ELF-1 (cell line): ENCODE measurements at places on chromosomes 5 and 9.

GRCh38 chr5:108321341-108321740 lies 60.6 kb downstream of the FBXL17 start:
- DNase-seq, result no peak

DNA sequence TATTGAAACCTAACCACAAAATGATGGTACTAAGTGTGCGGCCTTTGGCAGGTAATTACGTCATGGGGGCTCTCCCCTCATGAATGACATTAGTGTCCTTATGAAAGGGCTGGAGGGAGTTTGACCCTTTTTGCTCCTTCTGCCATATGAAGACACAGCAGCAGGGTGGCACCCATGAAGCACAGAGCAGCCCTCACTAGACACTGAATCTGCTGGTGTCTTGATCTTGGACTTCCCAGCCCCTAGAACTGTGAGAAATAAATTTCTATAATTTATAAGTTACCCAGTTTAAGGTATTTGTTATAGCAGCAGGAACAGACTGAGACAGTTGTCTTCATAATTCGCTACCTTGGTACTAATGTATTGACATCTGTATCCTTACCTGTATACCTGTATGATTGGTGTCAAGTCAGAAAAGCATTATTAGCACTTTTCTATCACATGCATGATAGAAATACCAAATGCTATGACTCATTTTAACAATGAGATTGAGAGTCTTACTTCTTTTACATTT lies 80.4 kb downstream of the GCNT4 start:
- no peak for DNase-seq

DNA sequence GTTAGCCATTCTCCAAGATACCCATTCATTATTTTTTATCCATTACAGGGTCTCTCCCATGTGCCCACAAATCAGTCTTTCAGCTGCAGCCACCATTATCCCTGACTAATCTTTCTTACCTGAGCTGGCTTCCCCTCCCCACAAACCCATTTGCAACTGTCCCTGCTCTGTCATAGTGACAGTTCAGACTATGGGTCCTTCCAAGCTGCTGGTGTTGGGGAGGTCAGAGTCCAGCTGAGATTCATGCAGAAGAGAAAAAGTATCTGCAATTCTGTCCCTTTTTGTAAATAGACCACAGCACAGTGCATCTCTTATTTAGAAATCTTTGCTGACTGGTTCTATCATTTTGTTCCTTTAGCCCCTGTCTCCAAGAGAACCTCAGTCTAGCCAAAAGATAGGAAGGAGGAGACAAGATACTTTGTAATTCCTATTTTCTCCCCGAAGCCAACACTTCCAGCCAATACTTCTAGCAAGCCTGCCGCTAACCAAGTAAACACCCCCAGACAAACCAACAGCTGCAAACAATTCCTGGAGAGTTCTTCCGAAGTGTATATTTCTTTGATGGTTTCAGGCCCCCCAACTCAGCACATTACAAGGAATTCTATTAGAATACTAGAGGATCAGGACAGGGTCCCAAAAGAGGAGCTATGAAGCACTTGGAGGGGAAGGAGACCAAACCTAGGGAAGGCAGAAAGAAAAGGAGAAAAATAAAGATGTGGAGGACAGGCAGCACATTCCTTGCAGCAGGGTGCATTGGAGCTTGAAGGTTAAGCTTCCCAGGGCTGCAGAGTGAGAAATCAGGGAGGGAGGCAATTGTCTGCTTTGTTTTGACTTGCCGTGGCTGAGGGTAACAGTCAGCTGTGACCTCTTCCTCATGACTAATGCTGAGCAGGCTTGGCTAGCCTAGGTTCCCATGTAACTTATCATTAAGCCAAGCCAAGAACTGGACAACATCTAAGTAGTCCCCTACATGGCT lies 148.5 kb downstream of the SGCD start:
- DNase-seq, result peak; percentile 66

- DNase-seq, result no peak
Observed at GRCh38 chr5:21236971-21237427, 1249.0 kb upstream of the CDH18 start.

DNA sequence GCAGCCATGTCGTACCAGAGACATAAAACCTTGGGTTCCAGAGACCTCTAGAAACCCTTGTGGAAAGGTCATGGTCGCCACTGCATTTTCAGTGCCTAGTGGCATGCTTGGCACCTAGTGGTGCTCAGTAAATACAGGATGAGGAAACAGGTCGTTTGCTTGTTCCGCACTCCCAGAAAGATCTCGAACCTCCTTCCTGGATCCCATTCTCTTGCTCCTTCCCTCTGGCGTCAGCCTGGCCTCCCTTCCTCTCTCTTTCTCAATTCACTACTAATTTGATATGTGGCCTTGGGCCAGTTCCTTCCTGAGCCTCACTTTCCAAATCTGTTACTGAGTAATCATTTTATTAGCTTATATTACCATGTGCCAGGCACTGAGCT lies 4.4 kb downstream of the NDST1 start:
- no peak for DNase-seq

DNA sequence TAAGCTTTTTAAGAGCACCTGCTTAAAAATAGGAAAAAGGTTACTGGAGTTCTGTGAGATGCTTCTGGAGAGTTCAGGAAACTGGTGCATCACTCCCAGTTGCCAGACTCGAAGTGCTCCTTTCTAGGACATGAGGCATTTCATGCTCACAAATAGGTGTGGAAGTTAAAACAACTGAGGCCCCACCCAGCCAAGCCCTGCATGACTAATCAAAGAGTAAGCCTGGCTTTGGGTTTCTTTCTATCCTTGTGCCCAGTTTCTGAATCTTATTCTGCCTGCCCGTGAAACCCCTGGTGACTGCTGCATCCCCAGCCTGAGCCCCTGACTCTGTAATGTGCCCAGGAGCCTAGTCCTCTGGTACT lies 7.7 kb downstream of the SPINK9 start:
- DNase-seq, result peak; percentile 0

DNA sequence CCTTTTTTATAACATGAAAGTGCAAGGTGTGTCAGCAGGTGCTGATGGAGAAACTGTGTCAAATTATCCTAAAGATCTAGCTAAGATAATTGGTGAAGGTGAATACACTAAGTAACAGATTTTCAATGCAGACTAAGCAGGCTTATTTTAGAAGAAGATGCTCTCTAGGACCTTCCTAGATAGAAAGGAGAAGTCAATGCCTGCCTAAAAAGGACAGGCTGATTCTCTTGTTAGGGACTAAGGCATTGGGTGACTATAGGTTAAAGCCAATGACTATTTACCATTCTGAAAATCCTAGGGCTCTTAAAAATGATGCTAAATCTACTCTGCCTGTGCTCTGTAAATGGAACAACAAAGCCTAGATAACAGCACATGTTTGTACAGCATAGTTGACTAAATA lies 1682.4 kb downstream of the MAT2B start:
- DNase-seq, result no peak

DNA sequence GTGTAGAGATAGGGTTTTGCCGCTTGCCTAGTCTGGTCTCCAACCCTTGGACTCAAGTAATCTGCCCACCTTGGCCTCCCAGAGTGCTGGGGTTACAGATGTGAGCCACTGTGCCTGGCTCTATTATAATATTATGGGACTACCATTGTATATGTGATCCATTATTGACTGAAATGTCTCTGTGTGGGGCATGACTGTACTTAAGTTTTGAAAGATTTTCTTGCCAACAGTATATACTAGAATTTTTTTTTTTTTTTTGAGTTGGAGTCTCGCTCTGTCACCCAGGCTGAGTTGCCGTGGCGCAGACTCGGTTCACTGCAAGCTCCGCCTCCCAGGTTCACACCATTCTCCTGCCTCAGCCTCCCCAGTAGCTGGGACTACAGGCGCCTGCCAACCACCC lies 17.8 kb downstream of the SPIN1 start:
- no peak for DNase-seq

DNA sequence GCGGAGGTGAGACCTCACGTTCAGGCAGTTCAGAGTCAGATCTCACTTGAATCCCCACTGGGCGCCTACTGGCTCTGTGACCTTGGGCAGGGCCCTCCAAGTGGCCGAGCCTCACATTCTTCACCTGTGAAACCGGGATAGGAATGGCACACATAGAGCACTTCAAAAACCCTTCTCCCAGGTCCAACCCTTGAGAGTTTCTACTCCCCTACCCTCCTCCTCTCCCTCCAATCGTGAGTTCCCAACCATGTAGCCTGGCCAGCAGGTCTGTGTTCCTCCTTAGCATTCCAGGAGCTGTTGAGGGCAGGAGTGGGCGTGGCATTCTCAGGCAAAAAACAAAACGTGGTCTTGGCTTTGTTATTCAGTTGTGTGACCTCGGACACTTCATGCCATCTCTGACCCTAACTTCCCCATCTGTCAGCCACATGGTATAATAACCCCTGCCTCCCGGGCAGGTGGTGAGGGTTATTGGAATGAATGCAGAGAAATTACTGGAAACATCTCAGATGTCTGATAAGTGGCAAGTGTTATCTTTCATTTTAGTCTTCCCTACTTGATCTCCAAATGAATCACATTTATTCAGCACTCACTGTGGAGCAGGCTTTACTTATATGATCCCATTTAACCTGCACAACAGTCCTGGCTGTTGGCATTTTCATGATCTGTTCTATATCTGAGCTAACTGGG lies 112.8 kb upstream of the BOD1 start:
- DNase-seq, result peak; percentile 67

- DNase-seq, result no peak
Observed at GRCh38 chr5:97548739-97549080, 365.7 kb upstream of the RIOK2 start.

- no peak for DNase-seq
Observed at GRCh38 chr5:147169399-147169798, 65.4 kb upstream of the STK32A start.

DNA sequence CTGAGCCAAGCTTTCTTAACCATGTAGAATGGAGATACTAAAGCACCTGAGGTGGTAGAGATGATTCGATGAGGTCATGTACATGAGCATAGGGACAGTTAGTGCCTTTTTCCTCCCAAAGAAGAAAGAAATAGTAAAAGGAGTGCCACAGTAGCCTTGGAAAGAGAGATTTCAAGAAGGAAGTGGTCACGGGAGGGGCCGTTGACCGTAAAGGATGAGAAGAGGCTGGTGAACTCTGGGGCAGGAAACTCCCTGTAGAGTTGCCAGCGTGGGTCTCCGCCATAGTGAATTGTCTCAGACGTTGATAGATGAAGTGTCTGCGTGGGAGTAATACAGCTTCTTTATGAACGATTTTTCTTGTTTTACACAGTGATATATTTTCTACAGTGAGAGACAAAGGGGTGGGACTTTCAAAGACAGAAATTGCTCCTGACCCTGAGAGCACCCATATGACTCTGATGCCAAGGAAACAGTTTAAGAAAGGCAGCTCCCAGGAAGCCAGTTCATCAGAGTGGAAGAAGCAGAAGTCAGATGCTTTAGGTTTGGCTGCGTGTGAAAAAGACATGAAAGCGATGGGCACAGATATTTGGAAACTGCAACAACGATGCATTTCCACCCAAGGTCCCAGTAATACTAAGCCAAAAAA lies 41.3 kb downstream of the UGCG start:
- DNase-seq, result no peak

DNA sequence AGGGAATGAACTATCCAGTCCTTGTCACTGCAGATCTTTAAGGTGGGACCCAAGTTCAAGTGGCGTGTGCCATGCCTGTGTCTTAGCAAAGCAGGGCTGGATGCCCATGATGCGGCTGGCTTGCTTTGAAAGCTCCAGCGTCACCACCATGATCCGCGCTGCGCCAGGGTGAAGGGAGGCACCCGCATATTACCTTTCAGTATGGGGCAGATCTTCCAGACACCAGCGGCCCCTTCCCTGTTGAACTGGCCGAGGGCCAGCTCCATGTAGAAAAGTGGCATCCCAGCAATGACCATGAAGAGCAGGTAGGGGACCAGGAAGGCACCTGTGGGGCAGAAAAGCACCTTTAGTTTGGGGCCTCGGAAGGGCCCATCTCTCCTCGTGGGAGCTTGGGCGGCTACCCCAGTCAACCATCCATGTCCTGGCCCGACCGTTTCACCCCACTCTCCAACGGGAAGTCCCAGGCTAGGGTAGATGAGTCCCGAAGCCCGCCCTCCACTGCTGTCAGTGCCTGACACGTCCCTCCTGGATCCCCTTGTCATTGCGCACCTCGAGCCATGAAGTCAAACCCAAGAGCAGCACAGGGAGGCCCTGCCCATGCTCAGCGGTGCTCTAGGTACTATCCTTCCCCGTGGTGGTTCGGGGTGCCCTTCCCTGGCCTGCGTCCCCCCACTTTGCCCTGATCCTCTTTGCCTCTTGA lies 3.9 kb downstream of the SLC6A3 start:
- no peak for DNase-seq

DNA sequence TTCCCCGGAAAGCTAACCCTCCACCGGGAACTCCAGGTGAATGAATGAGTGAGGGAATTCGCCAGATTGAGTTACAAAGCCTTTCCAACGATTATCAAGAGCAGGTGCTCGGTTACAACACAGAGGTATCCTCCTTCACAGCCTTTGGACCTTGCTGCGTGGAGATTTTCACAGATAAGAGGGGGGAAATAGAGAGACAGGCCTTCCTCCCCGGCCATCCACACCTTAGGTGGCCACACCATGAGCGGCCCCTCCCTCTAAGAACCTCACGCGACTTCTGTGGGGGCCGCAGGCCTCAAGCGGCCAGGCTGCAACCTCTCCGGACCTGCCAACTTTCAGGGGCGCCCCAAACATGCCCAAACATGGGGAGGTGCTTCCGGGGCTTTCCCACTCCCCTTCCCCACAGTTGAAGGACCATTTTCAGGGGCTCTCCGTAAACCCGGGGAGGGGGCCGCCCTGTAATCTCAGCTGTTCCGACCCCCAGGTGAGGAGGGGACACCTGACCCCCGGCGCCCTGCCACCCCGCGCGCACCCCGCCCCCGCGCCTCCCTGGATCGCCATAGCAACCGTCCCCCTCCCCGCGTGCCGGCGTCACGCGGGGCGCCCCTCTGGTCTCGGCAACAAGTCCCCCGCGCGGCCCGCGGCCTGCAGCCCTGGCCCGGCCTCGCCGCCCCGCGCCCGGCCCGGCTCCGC lies 603 bp downstream of the DENND1A start:
- no peak for DNase-seq

- no peak for DNase-seq
Observed at GRCh38 chr9:134205672-134206310, 41.4 kb upstream of the RNU6ATAC start.

DNA sequence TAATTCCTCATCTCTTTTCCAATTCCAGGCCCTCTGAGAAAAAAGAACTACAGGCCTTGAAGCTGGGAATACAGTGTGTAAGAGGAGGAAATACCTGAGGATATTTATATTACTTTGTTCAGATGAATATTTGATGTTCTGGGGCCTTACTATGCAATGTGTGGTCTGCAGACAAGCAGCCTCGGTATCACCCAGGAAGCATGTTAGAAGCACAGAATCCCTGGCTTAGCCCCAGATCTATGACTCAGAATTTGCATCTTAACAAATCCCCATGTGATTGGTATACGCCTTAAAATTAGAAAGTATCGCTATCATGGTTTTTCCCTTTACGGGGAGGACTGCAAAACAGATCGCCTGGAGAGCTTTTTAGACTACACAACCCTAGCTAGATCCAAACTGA lies 121.0 kb downstream of the JAKMIP2 start:
- DNase-seq, result no peak
